ENCODE measurements at places on chromosomes 7 and 10.

- no peak for DNase-seq
Observed at GRCh38 chr7:73683788-73684693, 644 bp downstream of the BUD23 start.

GRCh38 chr10:61280303-61280702 lies 172.9 kb downstream of the TMEM26 start:
- no peak for DNase-seq

DNA sequence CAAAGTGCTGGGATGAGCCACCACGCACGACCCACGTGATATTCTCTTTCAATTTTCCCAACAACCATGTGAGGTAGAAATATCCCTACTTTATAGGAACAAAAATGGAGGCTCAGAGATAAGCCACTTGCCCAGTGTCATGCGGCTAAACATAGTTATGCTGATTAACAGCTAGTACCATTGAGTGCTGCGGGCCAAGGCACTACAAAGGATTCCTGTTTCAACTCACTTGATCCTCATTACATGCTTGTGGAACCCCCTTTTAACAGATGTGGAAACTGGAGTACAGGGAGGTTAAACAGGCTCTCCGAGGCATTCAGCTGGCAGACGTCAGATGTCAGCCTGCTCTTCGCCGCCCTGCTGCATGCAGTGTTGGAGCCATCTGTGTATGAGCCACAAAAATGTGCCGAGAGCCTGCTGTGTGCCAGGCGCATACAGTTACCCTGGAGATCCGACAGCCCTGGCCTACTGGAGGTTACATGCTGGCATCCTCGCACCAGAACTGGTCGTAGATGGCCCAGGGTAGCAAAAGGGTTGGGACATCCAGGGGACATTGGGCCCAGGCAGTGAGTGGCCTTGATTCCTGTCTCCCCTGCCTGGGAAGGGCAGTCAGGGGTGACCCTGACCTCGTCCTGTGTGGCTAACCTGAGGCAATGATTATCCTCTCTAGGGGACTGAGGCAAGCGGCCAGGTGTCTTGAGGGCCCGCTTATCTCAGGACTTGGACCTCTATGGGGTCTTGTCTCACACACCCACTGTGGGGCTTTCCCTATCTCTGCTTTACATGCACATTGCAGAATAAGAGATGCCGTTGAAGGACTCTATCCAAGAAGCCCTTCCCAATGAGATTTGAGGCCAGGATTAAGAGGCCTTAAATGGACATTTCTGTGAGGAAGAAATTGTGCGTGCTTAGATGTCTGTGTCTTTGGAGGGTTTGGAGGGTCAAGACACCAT lies 18.5 kb upstream of the SRGN start:
- DNase-seq, result no peak

DNA sequence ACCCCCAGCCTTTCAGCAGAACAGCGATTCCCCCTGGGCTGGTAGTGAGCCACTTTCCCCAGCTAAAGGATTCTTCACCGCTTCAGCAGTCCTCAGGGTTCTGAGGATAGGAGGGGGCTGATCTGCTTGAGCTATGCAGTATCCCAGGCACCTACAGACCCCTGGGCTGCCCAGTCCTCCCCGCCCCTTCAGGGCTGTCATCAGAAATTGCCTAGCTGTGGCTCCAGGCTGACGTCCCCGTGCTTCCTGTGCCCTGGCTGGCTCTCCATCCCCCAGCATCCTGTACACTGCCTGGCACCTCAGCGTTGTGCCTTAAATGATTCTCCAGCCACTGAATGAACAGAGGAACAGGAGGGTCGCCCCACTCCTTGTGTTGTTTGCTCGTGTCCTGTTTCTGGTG lies 38.4 kb upstream of the CDH23 start:
- DNase-seq, result no peak

- DNase-seq, result no peak
Observed at GRCh38 chr7:37683246-37684120, at the start of gene GPR141. TSS of gene GPR141 (plus strand) at chr7:37683766. CDS start at chr7:37740394, 56,628 bp downstream.

- no peak for DNase-seq
Observed at GRCh38 chr7:92702535-92702934, 112.3 kb upstream of the FAM133B start.

- DNase-seq, result no peak
Observed at GRCh38 chr10:132328738-132329137, 3.3 kb upstream of the LRRC27 start.

- DNase-seq, result no peak
Observed at GRCh38 chr7:132390705-132391104, 185.6 kb downstream of the PLXNA4 start.

DNA sequence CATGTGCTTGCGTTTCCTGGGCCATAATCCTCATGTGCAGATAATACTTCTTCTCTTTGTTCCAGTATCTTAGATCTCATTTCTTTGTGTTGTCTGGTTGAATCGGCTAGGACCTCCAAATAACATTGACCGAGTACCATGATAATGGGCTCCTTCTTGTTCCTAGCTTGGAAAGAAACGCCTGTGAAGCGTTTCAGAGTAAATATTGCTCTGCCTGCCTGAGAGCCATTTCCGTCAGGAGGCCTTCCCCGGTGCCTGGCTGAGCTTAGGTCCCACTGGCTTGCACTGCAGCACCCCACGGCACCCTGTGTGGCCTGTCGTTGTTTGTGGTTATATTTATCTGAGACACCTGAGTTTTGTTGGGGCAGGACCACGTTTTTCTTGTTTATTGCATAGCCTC lies 17.7 kb downstream of the FOXK1 start:
- no peak for DNase-seq

DNA sequence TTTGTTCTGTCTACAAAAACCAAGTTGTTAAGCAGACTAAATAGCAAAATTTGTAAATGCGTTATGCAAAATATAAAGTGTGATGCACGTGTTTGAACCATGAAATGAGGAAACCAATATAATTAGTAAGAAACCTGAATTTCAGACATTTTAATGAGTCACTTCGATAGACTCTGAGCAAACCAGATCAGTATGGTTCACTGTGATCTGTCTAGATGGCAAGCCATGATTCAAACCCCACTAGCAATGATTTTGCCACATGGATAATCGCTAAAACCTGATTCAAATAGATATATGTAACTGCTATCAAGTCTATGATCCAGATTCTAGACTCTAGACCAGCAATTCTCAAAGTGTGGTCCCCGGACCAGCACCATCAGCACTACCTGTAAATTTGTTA lies 24.8 kb downstream of the ZC3HAV1 start:
- no peak for DNase-seq

GRCh38 chr10:11448190-11448544 lies 163.3 kb downstream of the USP6NL start:
- no peak for DNase-seq

- no peak for DNase-seq
Observed at GRCh38 chr7:116540743-116541142, 15.9 kb downstream of the CAV1 start.

- no peak for DNase-seq
Observed at GRCh38 chr7:158050441-158050977, 537.1 kb downstream of the PTPRN2 start.

DNA sequence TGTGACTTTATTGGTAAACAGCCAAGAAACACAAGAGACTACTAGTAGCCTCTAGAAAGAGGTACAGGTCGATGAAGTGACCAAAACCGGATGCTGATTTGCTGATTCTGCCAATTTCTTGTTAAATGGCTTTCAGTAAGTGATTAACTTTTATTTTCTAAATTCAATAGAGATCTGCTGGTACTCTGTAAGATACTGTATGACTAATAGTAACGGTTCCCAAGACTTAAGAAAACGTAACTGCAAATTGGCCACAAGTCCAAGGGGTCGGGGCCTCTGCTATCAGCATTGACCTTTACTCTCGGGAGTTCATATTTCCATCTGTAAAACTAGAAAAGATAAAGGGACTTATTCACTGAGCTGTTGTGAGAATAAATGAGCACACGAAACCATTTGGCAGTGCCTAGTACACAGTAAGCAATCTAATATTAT lies 1.4 kb downstream of the FAM3C start:
- no peak for DNase-seq

DNA sequence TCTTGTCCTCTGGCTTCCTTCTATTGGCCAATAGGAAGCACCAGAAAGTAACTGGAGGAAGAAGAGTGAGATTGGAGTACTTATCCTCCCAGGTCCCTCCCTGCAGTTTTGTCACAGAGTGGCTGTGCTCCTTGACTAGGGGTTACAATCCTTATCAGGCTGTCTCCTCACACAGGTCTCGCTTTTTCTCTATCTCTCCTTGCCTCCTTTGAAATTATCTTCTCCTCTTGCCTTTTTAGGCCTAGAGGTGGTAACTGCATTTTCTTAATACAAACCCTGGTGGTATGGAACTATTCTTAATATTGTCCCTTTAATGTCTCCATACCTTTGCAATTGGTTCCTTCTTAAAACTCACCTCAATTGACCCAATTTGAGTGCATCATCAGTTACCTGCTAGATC lies 2.7 kb downstream of the PRSS37 start:
- DNase-seq, result no peak

GRCh38 chr7:27945058-27945795 lies 205.3 kb downstream of the TAX1BP1 start:
- DNase-seq, result no peak

DNA sequence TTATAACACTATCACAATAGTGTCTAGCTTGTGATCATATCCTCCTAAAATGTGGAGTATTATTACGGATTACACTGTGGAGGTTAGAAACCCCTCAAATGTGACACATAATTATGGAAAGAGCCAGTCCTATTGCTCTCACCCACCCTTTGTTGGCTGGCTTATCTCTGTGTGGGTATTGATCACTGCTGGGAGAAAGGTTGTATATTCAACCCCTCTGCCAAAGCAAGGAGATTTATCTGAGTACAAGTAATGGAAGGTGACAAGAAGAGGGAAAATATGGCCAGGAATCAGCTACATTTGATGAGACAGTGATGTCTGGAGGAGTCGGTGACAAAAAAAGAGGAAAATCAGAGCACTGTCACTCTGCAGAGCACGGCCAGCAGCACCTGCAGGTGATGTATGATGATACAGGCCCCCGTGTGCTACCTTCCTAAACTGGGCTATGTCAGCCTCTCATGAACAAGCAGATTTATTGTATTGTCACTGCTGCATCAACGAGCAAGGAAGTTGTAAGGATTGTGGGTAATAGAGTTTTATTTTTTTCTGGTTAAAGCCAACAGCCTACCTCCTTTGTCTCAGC lies 235.3 kb downstream of the PHF14 start:
- DNase-seq, result no peak

DNA sequence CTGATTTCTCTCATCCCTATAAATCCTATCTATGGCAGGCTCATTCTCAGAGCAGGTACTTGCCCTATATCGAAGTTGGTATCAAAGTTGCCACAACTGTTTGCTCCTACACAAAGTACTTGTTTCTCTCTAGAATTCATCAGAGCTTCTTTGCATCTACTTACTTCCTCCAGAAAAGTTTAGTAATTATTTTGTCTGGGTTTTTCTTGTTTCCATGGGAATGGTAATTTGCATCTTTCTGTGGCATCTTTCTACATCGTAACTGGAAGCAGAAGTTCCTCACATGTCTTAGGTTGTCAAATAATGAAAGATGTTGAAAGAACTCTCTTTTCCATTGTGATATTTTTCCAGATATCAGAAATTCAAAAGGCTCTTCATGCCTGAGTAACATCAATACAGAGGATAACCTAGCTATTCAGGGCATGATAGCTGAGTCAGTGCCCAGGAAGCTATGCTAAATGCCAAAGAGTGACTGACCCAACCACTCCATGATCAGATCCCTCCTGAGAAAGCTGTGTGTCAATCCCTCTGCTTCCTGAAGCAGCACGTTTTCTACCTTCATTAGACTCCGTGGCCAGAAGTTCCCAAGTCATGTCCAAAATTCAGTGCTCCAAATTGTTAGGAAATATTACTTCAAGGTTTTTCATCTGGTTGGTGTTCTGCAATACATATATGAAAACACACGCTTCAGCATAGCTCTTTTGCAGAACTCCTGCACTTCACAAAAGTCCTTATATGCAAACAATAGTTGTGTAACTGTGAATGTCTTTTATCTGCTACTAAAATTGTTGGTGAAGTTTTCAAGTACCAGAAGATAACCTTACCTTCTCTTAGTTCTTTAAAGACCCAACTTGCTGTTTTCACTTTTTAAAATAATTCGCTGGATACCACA lies 216.5 kb downstream of the VTI1A start:
- DNase-seq, result no peak

DNA sequence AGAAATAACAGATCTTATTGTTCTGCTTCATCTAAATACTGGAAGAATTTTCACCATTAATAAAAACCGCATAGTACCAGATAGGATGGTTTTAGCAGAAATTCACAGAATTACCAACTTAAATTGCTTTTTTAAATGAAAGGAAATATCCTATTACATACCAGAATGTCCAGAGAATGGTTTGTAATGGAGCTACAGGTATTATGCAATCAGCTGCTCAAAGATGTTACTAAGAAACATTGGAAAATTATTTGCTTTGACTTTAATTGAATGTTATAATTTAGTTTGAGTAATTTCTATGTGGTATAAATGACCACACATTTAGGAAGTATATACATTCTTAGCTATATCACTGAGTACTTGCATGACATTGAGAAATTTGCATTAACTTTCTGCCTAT lies 338.3 kb downstream of the ETV1 start:
- DNase-seq, result no peak

DNA sequence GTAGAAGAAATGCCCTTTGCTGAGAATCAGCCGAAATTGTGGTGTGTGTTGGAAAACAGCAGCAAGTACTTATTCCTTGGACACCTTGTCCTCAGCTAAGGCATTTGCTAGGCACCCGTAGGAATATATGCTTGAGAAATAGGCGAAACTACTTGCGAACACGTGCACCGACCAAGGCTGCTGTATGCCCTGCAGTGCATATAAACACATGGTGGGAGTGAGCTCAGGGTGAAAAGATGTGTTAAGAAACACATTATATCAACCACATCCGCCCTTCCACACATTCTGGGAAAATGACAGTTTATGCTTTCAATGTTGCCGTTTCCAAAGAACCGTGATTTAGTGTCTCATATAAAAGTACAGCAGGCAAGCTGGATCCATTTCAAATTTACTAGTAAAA lies 199.2 kb downstream of the JCAD start:
- DNase-seq, result no peak

- no peak for DNase-seq
Observed at GRCh38 chr10:1538121-1538520, 199.2 kb downstream of the ADARB2 start.

- DNase-seq, result no peak
Observed at GRCh38 chr7:74093671-74094223, 10.1 kb downstream of the LIMK1 start.

DNA sequence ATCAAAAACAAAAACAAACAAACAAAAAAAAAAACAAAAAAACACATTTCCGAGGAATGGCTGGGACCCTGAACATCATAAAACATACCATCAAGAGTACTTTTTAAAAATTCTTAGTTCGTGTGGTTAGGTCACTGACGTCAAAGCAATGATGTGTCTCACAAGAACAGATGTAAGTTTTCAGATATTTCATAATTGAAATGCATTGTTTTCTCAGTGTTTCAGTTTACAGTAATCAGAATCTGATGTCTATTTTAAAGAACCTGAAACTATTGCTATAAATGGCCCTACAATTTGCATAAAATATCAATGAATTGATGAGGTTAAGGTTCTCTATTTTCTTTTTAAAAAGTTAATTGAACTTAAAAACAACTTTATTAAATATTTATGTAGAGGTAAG lies 103.7 kb upstream of the HGF start:
- DNase-seq, result no peak

GRCh38 chr10:22544325-22545068 lies 169.9 kb downstream of the PIP4K2A start:
- no peak for DNase-seq

Data from colonic mucosa (tissue), 4 donors.